ENCODE measurements at places on chromosomes 7 and 10. TPM values are rescaled to one million over a fixed set of nuclear protein-coding genes. Genes with fewer than 3 reads are reported as not detected.

DNA sequence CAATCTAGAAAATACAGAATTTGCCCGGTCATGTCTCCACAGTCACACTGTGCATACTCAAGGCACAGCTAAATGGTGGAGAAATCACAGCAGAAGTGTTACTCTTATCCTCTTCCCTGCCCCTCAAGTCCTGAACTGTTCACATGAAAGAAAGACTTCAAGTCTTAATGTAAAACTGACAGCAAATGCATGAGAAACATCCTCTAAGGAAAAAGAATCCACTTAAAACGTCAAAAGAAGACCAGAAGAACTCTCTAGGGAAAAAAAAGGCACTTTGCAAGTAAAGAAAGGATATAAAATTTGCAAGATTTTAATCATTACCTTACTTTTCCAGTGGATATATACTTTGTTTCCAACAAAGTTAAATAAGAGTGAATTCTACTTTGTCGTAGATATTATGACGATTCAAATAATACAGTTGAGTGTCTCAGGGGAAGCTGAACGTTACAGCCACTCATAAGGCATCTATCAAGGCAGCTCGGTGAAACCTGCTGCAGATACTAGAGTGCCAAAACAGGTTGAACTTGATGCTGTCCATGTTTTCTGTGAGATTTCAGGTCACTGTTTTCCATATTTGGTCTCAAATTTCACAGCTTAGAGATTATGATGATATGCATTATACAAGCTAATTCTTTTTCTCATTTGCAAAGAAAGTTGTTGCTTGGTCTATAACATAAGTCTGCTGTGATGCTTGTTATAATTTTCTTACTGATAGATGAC, 155.0 kb downstream of the CTTNBP2 start:
- DNase-seq: no peak

GRCh38 chr7:128311013-128311412, 32.7 kb downstream of the RBM28 start:
- DNase-seq: no peak

DNA sequence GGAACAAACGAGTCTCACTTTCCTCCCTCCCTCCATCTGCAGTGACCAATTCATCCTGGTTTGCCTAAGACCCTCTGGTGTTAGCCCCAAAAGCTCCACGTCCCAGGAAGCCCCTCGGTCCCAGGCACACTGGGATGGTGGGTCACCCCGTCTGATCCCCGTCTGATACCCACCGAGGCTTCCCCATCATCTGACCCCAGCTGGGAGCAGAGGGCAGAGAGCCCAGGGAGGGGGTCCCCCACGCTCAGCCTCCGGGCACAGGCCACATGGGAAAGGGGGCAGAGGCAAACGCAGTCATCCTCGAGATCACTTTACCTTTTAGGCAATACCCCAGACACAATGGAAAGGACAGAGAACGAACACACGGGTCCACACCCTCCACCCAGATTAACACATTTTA, 291.6 kb upstream of the PPP2R2D start:
- no peak for DNase-seq

DNA sequence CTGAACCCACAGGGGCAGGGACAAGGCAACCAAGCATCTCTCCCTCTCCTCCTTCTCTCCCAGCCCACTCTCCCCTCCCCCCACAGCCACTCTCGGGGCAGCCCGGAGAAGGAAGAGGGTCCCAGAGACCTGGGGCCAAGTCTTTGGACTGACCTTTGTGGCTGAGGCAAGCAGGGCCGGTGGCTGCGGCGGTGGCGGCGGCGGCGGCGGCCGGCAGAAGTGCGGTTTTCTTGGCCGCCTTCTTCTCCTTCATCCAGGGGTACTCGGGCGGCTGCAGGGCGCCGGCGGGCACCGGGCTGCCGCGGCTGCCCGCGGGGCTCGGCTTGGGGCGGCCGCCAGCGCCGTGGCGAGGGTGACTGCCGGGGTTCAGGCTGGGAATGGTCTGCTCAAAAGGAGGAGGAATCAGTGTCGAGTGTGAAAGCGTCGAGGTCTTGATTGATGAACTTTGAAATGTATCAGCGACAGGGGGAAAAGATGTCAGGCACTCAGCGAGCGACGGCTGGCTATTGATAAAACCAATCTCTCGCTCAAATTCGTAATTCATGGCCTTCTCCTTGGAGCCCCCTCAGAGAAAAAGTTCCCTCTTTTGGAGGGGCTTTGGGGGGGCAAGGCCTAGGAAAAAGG, 414 bp downstream of the HOXA2 start:
- no peak for DNase-seq

- peak; percentile 41 for DNase-seq
These were observed 299.9 kb upstream of the LRRN3 start for GRCh38 chr7:110790992-110791391.

DNA sequence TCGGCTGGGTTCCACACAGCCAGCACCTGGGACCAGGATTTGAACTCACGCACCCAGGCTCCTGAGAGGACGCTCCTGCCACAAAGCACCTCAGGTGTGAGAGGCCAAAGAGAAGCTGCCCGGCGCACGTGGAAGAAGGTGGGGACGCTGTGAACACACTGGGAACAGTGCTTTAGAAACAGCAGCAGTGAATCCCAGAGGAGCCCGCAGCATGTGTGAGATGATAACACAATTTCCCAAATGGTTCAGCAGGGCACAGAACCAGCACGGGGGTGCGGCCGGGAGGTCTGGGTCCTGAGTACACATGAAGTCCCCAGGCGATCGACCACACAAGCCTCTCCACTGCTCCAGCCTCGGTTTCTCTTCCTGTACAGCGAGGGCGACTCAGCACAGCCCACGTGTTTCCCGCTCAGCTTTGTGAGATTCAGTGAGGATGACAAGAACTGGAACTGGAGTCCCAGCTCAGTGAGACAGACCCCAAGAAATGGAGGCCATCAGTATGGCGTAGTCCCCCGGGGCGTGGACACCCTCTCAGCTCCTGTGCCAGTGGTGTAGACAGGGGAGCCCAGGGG, 188.3 kb downstream of the MAD1L1 start:
- DNase-seq: no peak

- no peak for DNase-seq
These were observed 700.2 kb downstream of the TYW1 start for GRCh38 chr7:67696878-67697277.

- DNase-seq: no peak
These were observed 486.0 kb upstream of the GALNT17 start for GRCh38 chr7:70645876-70646351.

- DNase-seq: peak; percentile 45
These were observed 48.2 kb downstream of the COL26A1 start for GRCh38 chr7:101410743-101411507.

DNA sequence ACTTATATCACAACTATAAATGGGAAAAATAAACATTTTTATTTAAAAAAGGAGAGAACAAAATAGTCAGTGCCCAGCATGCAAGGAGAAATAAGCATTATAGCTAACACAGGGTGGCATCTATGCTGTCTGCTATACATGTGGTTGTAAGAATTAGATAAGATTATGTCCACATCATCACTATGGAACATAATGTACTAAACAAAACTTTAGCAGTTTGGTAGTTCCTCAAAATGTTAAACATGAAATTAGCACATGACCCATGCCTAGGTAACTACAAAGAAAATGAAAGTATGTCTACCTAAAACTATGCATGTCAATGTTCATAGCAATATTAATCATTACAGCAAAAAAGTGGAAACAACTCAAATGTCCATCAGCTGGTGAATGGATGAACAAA, 28.7 kb upstream of the RUFY2 start:
- DNase-seq: no peak

GRCh38 chr10:19209319-19209718, 160.7 kb downstream of the MALRD1 start:
- no peak for DNase-seq

CCM2 gene
- 34.2 TPM for total RNA-seq

TAS2R5 gene
- not detected for total RNA-seq
